ELF-1 (cell line): ENCODE measurements at places on chromosomes 5 and 9.
A peak's percentile ranks its signal among the peaks of the same experiment; 100 is the strongest.

- DNase-seq: no peak
These were observed 294.2 kb upstream of the CYLC2 start for GRCh38 chr9:102700936-102701335.

- no peak for DNase-seq
These were observed 478.6 kb upstream of the WWC1 start for GRCh38 chr5:167812871-167813270.

DNA sequence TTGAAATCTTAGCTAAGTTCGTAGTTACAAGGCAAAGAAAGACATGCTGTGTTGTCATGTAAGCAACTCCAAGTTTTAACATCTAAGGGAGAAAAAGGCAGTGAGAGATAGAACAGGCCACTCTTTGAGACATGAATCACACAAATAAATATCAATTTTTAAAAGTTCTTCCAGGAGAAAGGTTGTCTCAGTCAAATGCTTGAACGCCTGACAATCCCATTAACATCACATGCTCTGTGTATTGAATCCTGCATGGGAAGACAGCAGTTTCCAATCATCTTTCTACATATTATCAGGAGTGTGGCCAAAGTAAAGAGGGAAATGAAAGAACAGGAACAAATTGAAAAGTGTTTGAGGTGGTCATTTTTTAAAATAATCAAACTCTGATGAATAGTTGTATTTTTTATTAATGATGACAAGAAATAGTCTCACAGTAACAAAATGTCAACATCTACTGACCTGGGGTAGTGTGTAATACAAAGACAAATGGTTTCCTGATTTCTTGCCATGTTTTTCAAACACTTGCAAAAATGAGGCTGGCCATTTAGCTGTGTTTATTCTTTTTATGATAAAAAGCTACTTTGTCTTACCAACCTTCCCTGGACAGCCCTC is 6.4 kb upstream of the C6 start:
- DNase-seq: no peak

GRCh38 chr5:126044111-126044668 is 379.0 kb upstream of the GRAMD2B start:
- DNase-seq: no peak

- peak; percentile 76 for DNase-seq
These were observed 3.3 kb downstream of the ASTN2 start for GRCh38 chr9:117411547-117411946.

- no peak for DNase-seq
These were observed 37.0 kb downstream of the IL31RA start for GRCh38 chr5:55888205-55888604.

DNA sequence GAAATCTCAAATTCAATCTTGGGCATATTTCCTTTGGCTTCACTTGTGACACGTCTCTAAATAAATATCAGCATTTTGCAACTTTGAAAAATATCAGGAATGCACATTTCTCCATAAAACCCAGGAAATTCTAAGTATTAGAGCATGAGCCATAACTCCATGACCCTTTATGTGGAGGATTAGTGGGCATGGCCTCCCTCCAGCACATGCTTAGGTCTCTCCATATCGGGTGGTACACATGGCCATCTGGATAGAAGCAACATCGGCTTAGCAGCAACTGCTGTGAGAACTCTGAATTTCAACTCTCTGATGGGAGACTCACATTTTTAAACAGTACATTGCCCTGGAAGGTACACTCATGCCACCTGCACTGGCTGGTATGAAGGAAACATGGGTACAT is 73.7 kb upstream of the EGFLAM start:
- DNase-seq: no peak

DNA sequence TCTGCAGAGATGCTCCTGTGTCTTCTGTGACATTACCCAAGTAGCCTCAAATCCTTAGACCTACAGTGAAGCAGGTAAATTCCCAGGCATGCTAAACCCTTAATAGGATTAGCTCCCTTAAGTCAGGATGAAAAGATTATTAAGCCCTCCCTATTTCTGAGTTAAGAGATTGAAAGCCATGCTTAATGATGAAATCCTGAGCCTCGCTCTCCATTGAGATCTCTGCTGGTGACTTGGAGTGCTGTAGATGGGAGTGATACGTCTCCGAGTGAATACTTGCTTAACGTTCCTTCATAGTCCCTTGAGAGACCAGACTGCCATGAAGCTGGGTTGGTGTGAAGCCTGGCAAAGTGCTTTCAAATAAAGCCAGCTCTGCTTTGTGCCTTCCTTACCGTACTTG is 34.2 kb downstream of the AOPEP start:
- DNase-seq: no peak

- no peak for DNase-seq
These were observed 57.9 kb downstream of the ABHD17B start for GRCh38 chr9:71853084-71853483.

GRCh38 chr5:156655732-156656131 is 194.4 kb upstream of the PPP1R2B start:
- no peak for DNase-seq

- no peak for DNase-seq
These were observed 26.3 kb upstream of the ARSI start for GRCh38 chr5:150329038-150329437.

DNA sequence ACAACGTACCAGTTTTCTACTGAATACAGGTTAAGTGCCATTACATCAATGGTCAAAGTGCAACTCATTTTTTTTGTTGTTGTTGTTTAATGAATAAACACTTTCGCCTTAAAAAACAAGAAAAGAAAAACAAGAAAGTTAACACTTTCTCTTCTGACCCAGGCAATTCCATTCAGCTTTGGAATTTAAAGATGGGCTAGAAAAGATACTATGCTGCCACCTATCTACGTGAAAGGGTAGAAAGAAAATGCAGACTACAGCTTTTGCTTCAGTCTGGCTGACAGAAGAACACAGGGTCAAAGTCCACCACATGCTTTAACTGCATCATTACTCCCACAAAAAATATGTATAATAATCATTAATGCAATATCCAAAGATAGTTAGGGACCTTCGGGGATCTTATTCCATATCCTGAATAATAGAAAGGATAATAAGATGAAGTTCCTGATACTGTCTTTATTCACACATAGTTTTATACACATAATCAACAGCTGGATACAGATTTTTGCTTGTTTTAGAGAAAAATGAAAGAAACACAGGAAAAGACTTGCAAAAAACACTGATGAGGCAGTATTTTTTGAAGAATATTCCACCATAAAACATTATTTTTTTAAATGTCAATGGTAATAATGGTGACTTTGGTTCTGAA is 40.4 kb downstream of the ZDHHC21 start:
- DNase-seq: peak; percentile 8

- DNase-seq: no peak
These were observed 62.4 kb downstream of the MFAP3 start for GRCh38 chr5:154101184-154101583.

DNA sequence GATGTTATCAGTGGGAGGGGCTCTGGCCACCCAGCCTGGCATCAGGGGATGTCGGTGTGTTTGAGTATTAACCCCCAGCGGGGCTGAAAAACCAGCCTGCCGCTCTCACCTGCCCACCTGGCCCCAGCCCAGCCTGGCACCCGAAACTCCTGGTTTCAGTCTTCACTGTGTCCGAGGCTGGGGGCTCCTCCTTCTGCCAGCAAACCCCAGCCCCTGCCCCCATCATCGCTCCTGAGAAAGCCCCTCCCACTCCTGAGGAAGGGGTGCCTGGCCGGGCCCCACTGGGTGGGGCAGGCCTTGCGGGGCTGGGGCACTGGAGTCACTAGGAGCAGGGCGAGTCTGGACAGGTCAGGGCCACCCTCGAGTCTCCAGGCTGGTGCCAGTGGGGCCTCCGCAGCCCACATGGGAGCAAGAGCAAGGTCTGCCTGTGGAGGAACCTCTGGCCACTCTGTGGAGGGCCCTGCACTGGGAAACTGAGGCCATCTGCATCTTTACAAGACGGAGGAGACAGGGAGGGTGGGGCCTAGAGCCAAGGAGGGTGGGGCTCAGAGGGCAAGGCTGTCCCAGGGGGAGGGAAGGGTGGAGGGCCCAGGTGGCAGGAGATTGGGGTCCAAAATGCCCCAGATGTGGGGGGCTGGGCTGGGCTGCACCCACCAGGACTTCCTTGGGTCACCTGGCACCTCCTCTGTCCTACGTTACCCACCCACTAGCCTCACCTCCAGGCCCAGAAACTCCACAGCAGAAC is 51.5 kb upstream of the NOTCH1 start:
- DNase-seq: no peak

DNA sequence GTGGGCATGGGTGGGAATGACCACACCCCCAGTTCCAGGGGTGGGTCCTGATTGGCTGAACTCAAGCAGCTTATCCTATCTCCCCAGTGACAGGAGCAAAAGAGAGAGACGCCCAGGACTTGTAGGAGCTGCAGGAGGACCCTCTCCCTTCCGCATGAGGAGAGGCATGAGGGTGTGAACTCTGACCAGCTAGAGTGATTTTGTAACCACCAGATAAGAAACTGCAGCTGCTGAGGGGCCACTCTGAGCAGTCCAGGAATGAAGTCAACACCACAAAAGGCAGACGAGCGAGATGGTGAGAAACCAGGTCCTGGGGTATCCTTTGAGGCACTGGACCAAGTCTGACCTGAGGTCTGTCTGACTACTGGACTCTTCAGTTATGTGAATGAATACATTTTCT is 521.9 kb downstream of the BNC2 start:
- no peak for DNase-seq

DNA sequence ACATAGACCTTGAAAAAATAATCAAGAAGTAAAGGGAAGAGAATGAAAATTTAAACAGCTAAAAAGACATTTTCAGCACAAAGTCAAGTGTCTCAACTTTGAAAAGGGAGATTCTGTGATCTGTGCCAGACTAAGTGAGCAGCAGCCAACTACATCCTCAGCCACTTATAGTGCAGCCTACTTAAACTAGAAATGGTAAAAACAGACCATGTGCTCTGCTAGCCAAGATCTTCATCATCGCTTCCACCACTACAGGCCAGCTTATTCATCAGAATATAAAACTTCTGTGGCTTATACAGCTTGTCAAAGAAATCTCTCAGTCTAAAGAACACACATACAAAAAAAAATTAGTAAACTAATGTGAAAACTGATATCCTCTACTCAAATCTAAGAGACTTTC is 63.5 kb downstream of the CEMIP2 start:
- no peak for DNase-seq

DNA sequence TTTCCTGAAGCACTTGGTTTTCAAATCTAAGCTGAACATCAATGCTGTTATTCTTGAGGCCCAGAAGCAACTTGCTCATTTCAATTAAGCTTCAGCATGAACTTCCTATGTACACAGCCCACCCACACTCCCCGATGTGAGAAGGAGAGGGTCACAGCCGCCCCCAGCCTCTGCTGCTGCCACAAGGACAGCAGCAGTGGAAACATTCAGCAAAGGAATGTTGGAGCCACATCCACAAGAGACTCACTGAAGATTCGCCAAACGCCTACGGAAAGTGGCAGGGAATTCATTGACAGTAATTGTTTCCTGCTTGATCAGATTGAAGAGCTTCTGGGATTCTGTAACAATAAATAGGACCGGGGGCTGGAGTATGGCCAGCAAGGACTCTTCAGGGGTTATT is 2.9 kb downstream of the TGFBI start:
- no peak for DNase-seq

DNA sequence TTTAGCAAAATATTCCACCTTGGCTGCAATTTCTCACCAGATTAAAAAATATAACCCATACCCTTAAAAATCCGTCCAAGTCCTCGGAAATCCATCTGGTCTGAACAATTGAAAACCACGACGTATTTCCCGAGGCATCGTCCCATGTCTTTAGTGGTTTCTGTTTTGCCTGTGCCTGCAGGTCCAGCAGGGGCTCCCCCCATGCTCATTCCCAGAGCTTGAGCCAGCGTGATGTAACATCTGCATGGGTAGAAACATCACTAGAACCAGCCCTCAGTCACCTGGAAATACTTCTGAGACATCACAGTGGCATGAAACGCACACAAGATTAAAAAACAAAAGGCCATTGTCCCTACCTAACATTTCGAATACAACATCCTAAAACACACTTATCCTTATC is 114.0 kb downstream of the DNAH5 start:
- DNase-seq: no peak

- no peak for DNase-seq
These were observed 161.6 kb upstream of the PANK3 start for GRCh38 chr5:168740811-168741213.

DNA sequence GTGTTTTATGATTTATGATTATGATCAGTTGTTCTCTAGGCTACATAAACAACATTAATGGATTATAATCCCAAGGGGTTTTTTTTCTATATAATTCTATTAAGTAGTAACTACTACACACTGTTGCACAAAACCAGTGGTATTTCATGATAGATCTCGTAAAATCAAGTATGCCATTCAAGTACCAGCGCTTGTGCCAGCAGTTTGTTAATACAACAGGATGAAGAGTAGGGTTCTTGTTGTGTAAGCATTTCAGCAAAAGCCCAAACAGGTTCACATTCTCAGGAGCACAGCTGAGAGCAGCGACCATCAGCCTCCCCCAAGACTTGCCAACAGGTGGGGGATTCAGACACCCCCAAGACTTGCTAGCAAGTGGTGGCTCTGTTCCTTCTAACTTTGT is 88.8 kb downstream of the CTNND2 start:
- DNase-seq: no peak

GRCh38 chr5:28234356-28234968 is 1196.1 kb upstream of the CDH9 start:
- no peak for DNase-seq

- DNase-seq: no peak
These were observed 508.0 kb downstream of the PTPRD start for GRCh38 chr9:10104774-10105173.

DNA sequence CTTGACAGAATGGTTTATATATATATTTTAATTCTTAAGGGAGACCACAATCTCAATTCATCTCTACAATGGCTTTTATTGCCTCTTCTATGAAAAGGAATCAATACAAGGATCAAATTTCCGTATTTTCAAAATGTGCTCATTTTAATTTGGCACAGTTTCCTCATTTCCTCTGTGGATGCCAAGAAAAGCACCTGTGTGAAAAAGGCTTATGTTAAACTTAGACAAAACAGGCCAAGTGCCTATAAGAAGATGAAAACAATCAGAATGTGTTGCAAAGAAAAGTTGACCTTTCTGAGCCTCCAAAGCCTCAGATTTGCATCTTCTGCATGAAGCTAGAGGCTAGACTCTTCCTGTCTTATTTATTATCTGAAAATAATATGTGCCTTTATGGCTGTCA is 173.7 kb upstream of the SLC12A2 start:
- no peak for DNase-seq

- no peak for DNase-seq
These were observed 151.0 kb downstream of the GCNT1 start for GRCh38 chr9:76610011-76610352.

GRCh38 chr9:109411069-109411761 is 86.9 kb downstream of the PTPN3 start:
- no peak for DNase-seq

DNA sequence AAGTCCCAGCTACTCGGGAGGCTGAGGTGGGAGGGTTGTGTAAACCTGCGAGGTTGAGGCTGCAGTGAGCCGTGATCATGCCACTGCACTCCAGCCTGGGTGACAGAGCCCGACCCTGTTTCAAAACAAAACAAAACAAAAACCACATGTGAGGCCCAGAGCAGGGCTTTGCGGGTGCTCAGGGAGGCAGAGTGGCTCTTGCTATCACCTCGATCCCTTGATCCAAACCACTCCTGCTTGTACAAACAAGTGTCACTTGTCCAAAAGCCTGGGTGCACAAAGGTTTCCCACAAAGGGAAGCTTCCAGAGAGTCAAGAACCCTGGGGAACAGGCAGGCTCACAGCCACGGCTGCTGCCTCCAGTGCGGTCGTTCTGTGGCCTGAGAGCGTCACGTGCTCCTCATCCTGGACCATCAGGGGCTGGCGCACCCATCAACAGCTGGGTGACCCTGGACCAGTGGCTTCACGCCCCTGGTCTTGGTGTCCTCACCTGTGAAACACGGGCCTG is 162.7 kb downstream of the C9orf50 start:
- DNase-seq: no peak
